Cardiac muscle cell (in vitro differentiated cells and primary cell): ENCODE measurements at places on chromosomes 16 and 17.

- no peaks in the 10 kb centered on the region for H3K27me3 ChIP-seq
- DNase-seq = no peak
- no peaks in the 10 kb centered on the region for H3K36me3 ChIP-seq
Observed at GRCh38 chr17:39687101-39687545, 734 bp downstream of the PGAP3 start.

GRCh38 chr16:3256146-3256865 lies at the start of gene MEFV:
TSS of gene MEFV (minus strand) at chr16:3256633. CDS start at chr16:3256587, 46 bp downstream.
- no peak within 1 kb of the TSS for H3K27ac ChIP-seq
- no peaks in the 10 kb centered on the region for H3K27me3 ChIP-seq
- no peaks in the 10 kb centered on the region for H3K4me1 ChIP-seq
- H3K36me3 ChIP-seq = no peaks in the 10 kb centered on the region
- H3K4me3 ChIP-seq = no peak within 1 kb of the TSS

- H3K4me3 ChIP-seq = peak overlapping the region; percentile 63
- no peaks in the 10 kb centered on the region for H3K27me3 ChIP-seq
- H3K27ac ChIP-seq = peak overlapping the region; percentile 91
- DNase-seq = no peak
- H3K4me1 ChIP-seq = peaks cover 4% of the 10 kb centered on the region
- H3K36me3 ChIP-seq = peaks cover 1% of the 10 kb centered on the region
Observed at GRCh38 chr17:75856062-75856756, 1.1 kb upstream of the WBP2 start.

DNA sequence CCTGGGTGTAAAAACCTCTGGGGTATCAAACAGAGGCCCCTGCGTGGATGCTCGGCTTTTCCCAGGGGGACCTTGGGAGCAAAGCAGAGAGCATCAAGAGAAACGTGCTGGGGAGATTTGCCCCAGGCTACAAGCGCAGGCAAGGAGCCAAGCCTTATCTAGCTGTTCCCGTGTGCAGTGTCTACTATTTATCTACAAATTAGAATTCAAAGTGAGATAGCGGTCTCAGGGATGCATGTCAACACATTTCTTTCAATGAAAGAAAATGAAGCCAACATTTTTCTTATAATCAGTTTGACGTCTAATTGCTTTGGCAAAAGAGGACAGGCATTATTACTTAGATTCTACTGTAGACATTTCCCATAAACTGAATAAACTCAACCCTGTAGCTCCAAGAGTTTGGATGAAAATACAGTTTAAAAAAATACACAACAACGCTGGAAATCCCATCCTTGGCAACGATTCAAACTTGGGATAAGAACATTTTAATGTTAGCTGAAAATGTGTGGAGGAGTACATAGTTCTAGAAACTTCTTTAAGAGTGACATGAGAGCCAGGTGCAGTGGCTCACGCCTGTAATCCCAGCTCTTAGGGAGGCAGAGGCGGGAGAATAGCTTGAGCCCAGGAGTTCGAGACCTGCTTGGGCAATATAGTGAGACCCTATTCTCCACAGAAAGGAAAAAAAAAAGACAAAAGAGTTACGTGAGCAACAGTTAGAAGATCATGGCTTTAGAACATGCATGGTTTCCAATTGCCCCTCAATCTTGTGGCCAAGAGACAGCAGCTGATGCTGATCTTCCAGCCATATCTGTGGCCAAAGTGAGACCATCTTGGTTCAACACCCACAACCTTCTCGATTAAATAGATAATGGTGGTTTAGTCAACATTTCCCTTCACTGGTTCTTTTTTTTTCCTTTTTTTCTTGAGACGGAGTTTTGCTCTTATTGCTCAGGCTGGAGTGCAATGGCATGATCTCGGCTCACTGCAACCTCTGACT lies 7.2 kb downstream of the SPNS3 start:
- H3K27ac ChIP-seq = no peak overlapping the region
- H3K4me1 ChIP-seq = no peaks in the 10 kb centered on the region
- no peaks in the 10 kb centered on the region for H3K36me3 ChIP-seq
- peak; percentile 74 for DNase-seq
- no peak overlapping the region for H3K4me3 ChIP-seq

- H3K4me1 ChIP-seq = no peaks in the 10 kb centered on the region
- DNase-seq = no peak
- no peak overlapping the region for H3K4me3 ChIP-seq
- H3K27ac ChIP-seq = no peak overlapping the region
Observed at GRCh38 chr16:10906914-10907756, 30.1 kb downstream of the CIITA start.

DNA sequence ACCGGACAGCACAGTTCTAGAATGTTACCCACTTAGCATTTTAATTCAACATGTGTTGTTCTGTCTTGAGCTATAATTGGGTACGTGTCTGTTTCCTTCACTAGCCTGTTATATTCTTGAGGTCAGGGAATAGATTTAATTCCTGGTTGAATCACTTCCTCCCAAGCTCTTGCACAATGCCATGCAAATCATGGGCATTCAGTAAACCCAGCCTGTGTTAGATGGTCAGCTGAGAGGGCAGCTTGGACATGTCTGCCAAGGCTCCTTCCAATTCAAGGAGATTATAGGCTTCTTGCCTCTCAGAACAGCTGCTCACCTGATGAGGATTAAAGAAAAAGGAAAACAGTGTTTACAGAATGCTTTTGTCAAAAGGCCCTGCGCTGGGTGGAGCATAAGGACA lies 12.6 kb downstream of the C1QTNF1 start:
- H3K36me3 ChIP-seq = no peaks in the 10 kb centered on the region
- peak; percentile 93 for DNase-seq
- no peak overlapping the region for H3K4me3 ChIP-seq
- H3K4me1 ChIP-seq = no peaks in the 10 kb centered on the region

DNA sequence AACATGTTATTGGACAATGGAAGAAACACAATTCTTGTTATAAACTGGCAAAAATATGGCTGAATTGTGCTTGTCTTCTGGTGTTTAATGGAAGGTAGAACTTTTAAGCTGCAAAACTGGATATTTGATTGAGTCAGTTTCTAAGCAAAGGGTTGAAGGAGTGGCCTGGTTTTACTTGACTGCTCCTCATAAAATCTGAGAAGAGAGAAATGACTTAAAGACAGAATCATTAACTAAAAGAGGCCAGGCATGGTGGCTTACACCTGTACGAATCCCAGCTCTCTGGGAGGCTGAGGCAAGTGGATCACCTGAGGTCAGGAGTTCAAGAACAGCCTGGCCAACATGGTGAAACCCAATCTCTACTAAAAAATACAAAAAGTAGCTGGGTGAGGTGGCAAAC lies 770.7 kb downstream of the CDH11 start:
- no peaks in the 10 kb centered on the region for H3K36me3 ChIP-seq
- H3K4me3 ChIP-seq = no peak overlapping the region
- no peaks in the 10 kb centered on the region for H3K27me3 ChIP-seq
- DNase-seq = no peak
- no peak overlapping the region for H3K27ac ChIP-seq

DNA sequence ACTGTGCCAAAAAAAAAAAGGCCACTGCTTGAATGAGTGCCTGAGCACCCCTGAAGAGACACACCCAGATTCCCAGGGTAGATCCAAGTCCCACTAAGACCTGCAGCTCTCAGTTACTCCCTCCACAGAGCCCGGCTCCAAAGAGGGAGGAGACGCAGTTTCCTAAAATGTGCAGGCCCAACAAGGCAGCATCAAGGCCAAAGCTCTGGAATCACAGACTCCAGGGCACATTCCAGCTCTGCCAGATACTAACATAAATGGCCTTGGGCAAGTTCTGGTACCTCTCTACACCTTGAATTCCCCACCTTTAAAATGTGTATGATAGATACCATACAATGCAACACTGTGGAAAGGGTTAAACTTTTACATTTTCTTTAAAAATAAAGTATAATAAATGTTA lies 57.0 kb downstream of the GAS7 start:
- H3K27me3 ChIP-seq = no peaks in the 10 kb centered on the region
- H3K36me3 ChIP-seq = no peaks in the 10 kb centered on the region
- H3K27ac ChIP-seq = no peak overlapping the region

GRCh38 chr17:45787044-45787443 lies 2.9 kb downstream of the CRHR1 start:
- peaks cover 100% of the 10 kb centered on the region for H3K27me3 ChIP-seq
- no peaks in the 10 kb centered on the region for H3K36me3 ChIP-seq
- peaks cover 14% of the 10 kb centered on the region for H3K4me1 ChIP-seq
- H3K27ac ChIP-seq = no peak overlapping the region

- no peak for DNase-seq
- H3K4me3 ChIP-seq = no peak overlapping the region
- no peaks in the 10 kb centered on the region for H3K4me1 ChIP-seq
- no peaks in the 10 kb centered on the region for H3K27me3 ChIP-seq
Observed at GRCh38 chr16:2699791-2700600, 17.7 kb downstream of the KCTD5 start.

- H3K36me3 ChIP-seq = no peaks in the 10 kb centered on the region
- H3K27me3 ChIP-seq = no peaks in the 10 kb centered on the region
- no peaks in the 10 kb centered on the region for H3K4me1 ChIP-seq
Observed at GRCh38 chr17:3678821-3679530, 10.4 kb downstream of the EMC6 start.

GRCh38 chr17:81324851-81325713 lies 30.0 kb upstream of the SLC38A10 start:
- H3K27ac ChIP-seq = no peak overlapping the region
- H3K36me3 ChIP-seq = no peaks in the 10 kb centered on the region
- no peak for DNase-seq
- peaks cover 26% of the 10 kb centered on the region for H3K4me1 ChIP-seq
- H3K4me3 ChIP-seq = no peak overlapping the region

- no peaks in the 10 kb centered on the region for H3K36me3 ChIP-seq
- H3K4me1 ChIP-seq = no peaks in the 10 kb centered on the region
Observed at GRCh38 chr16:78866521-78866920, 734.0 kb downstream of the MAF start.

DNA sequence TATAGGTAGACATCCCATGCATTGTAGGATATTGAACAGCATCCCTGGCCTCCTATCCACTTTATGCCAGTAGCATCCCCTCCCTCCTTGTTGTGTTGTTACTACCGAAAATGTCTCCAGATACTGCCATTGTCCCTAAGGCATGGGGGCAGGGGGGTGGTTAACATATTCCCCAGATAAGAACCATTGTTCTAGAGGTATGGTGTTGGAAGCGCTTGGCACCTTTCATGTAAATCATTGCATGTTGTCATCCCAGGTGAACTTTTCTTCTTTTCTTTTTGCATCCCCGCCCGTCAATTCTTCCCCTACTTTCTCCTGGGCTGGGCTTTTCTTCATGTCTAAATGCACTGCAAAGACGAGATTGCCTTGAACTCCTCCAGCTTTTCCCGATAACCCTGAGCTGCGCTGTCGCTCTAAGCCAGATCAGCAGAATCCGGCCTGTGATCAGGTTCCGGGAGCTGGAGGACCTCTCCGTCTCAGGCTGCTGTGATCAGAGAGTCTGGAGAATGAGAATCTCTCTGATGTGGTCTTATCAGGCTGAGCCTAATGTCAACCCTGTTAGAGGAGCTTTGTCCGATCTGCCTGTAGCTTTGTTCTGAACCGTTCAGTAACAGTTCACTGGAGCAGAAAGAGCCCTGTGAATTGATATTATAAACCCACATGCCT lies 76.2 kb downstream of the RBFOX1 start:
- no peak overlapping the region for H3K27ac ChIP-seq
- no peaks in the 10 kb centered on the region for H3K36me3 ChIP-seq
- peaks cover 11% of the 10 kb centered on the region for H3K4me1 ChIP-seq

DNA sequence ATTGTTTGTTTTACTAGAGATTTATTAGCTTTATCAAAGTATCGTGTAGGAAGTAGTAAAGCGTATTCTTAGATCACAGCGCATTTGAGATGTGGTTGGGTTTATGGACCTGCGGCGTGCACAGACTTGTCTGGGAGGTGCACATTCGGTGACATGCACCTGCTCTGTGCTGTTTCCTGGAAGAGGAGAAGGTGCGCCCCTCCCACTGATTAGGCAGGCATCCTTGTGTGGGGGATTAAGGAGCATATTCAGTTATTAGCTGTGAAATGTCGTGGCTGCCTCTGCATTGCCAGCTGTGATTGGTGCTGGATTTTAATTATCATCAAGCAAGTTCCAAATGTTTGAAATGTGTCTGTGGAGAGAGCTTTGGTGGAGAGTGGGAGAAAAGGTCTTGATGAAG lies 903.8 kb upstream of the RBFOX1 start:
- DNase-seq = no peak
- H3K36me3 ChIP-seq = no peaks in the 10 kb centered on the region
- H3K4me3 ChIP-seq = no peak overlapping the region
- H3K27ac ChIP-seq = no peak overlapping the region

DNA sequence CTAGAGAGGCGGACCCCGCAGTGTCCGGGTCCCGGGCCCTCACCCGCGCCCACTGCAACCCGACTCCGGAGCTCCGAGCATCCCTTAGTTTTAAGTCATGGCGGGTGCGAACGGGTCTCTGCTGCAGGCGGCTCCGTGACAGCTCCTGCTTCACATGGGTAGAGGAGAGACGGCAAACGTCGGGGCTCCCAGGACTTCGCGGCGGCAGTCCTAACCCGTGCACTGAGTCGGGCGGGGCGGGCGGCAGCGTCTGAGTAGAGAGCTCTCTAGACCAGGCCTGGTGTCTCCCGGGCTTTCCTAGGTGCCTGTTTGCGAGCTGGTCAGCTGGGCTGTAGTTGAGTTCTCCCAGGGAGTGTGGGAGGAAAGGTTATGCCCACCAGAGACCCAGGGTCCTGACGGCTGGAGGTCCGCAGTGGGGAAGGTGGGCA lies 345 bp downstream of the TSC2 start:
- H3K27ac ChIP-seq = no peak overlapping the region
- H3K36me3 ChIP-seq = peaks cover 14% of the 10 kb centered on the region
- H3K4me3 ChIP-seq = peak overlapping the region; percentile 76
- no peaks in the 10 kb centered on the region for H3K27me3 ChIP-seq

- no peaks in the 10 kb centered on the region for H3K4me1 ChIP-seq
- no peak for DNase-seq
- no peaks in the 10 kb centered on the region for H3K36me3 ChIP-seq
- no peaks in the 10 kb centered on the region for H3K27me3 ChIP-seq
- no peak overlapping the region for H3K27ac ChIP-seq
Observed at GRCh38 chr17:55224746-55225145, 40.0 kb upstream of the HLF start.

GRCh38 chr16:76297941-76298340 lies 20.7 kb downstream of the CNTNAP4 start:
- DNase-seq = no peak
- no peaks in the 10 kb centered on the region for H3K36me3 ChIP-seq
- no peaks in the 10 kb centered on the region for H3K27me3 ChIP-seq
- peaks cover 3% of the 10 kb centered on the region for H3K4me1 ChIP-seq
- H3K27ac ChIP-seq = no peak overlapping the region
- no peak overlapping the region for H3K4me3 ChIP-seq

DNA sequence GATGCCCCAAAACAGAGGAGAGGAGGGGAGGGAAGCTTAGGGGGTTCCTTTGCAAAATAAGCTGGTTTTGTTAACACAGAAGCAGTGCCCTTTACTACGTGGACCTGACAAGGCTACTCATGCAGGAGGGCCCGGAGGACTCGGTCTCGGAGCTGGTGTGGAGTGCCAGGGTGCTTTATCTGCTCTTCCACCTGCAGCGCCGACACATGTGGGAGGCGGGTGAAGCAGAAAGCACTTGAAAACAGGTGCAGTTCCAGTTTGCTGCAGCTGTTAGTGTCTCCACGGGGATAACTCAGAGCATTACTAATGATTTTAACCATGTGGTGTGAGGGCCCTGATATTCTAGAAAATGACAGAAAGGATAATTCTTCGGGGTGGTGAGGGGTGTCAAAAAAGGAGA lies 35.0 kb upstream of the MNT start:
- peak; percentile 14 for DNase-seq
- H3K4me3 ChIP-seq = no peak overlapping the region
- no peaks in the 10 kb centered on the region for H3K27me3 ChIP-seq
